Stimulated activated CD4-positive, alpha-beta T cell treated with anti-CD3 and anti-CD28 coated beads, Interleukin-4, amount 100 ng/mL, for 48 hours (primary cell): ENCODE measurements at places on chromosomes 5 and 9.

DNA sequence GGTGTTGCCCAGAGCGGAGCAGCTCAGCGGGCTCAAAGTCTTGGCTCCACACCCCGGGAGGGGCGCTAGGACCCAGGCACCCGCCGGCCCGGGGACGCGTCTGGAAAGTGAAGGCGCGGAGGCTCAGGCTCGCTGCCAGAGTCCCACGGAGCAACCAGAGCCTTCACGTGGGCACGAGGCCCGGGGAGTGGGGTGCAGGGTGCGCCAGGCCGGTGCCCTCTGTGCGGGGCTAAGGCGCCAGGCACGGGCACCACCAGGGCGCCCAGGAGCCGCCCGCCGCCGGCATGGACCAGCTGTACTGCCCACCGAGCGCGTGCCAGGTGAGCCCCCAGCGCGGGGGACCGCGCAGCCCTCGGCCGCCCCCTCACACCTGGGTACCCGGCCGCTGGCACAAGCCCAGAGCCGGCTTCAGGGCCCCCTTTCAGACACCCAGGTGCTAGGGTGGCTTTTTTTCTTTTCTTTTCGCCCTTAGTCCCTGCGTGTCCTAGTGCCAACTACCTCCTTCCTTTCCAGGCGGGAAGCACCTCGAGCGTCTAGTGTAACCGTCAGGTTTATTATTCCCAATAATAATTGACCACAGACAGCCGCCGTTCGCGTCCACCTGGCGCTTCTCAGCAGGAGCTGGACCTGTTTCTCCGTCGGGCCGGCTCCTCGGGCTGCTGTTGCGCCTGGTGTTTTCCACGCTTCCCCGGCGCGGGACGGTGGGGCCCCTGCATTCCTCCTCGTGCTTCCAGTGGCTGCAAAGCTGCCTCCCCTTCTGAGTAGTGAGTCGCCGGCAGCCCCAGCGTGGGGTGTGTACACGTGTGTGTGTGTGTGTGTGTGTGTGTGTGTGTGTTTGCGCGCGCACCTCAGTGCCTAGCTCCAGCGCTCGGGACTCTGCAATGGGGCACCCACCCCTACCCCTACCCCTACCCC is 30.1 kb upstream of the PDE8B start:
- DNase-seq, result no peak

GRCh38 chr5:26610577-26610976 is 427.8 kb downstream of the CDH9 start:
- no peak for DNase-seq

DNA sequence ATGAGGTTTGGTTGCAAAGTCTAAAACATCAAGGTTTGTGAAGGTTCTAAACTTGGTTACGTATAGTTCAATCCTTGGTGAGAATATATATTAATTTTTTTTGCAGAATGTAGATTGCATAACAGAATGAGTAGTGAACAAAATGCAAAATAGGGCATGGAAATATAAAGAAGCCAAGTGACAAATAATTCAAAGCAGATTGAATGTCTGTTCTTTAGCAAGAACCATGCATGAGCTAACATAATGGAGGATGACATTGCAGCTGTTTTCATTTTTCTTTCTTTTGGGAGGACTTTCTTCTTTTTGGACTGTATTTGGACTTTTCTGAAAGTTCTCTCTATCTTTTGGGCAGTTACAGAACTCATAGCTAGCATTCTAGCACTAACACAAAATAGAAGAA is 194.8 kb upstream of the MRPS30 start:
- DNase-seq, result no peak

DNA sequence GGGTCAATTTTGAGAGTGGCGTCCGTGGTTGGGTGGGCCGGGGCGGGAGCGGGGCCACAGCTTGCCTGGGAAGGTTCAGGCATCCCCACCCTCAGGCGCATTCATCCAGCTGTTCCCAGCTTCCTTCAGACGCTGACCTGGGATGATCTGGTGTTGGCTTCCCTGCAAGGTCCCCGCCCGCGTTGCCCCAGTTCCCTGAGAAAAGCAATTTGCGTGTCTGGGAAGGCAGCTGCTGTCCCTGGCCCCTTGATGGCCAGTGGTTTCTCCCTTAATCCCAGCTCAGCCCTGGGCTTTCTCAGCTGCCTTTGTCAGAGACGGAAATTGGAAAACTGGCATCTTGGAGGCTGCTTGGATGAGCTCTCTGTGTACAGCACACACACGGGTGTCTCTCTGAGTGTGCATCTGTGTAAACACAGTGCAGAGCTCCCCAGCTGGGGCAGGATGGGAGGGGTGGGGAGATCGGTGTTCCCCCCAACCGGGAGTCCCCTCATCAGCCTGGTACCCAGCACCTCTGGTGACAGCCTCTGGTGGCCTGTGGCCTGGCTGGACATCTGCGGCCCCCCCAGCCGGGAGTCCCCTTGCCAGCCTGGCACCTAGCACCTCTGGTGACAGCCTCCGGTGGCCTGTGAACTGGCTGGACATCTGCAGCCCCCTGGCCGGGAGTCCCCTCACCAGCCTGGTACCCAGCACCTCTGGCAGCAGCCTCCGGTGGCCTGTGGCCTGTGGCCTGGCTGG is 94.0 kb downstream of the COL5A1 start:
- no peak for DNase-seq

GRCh38 chr9:7341571-7341970 is 458.0 kb downstream of the DMAC1 start:
- DNase-seq, result no peak

DNA sequence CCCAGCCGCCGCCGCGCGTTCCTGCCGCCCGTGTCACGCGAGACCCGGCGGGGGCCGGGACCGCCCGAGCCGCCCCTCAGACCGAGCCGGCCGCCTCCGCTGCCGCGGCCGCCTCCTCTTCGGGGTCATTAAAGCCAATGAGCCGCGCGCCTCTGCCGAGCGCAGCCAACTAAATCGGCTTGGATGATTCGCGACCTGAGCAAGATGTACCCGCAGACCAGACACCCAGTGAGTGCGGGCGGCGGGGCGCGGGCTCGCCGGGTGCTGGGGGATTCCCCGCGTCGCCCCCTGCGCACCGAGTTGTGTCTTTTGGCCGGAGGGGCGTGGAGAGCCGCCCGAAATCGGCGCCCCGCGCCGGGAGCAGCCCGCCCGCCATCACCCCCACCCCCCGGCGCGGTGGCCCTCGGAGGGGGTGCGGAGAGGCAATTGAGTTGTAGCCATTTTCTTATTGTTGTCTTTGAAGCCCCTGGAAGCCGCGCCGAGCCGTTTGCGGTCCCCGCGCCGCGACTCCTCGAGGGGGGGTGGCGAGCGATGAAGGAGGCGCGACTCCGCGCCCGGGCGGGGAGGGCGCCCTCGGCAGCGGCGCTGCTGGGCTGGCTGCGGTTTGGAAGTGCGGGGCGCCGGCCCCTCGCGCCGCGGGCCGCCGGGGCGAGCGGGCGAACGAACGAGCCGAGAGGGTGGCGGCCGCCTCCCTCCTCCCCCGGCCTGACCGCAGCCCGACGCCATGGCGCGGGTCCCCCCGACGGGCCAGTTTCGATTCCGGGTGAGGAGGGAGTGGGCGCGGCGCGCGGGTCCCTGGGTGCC is 1.0 kb downstream of the TLE4 start:
- peak; percentile 30 for DNase-seq

GRCh38 chr5:169195601-169196000 is 105.3 kb downstream of the SLIT3 start:
- DNase-seq, result no peak
